A549 (cell line): ENCODE measurements at places on chromosomes 4 and X.
A peak's percentile ranks its signal among the peaks of the same experiment; 100 is the strongest.

- DNase-seq, result no peak
These were observed 153.8 kb upstream of the RAPGEF2 start for GRCh38 chr4:158949099-158949498.

GRCh38 chrX:55640854-55641253 is 17.7 kb downstream of the FOXR2 start:
- no peak for DNase-seq

DNA sequence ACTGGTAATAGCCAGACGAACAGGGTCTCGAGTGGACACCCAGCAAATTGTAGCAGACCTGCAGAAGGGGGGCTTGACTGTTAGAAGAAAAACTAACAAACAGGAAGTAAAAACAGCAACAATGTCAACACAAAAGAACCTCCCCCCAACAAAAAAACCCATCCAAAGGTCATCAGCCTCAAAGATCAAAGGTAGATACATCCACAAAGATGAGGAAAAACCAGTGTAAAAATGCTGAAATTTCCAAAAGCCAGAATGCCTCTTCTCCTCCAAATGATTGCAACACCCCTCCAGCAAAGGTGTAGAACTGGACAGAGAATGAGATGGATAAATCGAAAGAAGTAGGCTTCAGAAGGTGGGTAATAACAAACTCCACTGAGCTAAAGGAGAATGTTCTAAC is 313.0 kb upstream of the TEX13C start:
- DNase-seq, result no peak

GRCh38 chr4:89344571-89344970 is 37.0 kb upstream of the GPRIN3 start:
- no peak for DNase-seq

DNA sequence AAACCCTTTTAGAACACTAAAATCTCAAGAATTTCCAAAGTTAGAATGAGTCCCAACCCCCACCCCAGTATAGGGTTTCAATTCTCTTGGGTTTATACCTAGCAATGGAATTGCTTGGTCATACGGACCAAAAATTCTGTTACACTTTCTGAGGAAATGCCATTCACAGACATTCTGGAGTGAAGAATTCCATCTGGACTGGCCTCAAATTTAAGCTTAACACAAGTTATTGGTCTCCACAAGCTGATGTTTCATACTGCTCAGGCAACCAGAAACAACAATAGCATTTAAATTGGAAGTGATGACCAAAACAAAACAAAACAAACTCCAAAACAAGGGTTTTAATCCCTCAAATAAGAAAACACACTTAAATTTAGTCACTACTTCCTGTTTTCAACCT is 51.1 kb downstream of the GPC4 start:
- DNase-seq, result no peak

DNA sequence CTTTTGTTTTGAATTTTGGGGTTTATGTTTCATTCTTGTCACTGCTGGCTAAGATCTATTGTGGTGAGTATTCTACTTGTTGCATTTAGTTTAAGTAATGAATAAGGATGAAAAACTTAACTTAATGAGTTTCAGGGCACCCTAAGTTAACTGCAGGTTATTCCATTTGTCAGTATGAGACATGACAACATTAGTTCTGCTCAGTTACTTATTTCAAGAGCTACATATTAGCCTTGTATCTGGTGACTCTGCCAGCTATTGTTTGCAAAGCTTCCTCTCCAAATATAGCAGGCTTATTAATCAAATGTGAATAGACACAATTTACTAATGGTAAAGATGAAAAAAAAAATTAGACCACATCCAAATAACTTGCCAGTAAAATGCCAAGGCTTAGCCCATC is 567.1 kb downstream of the IL15 start:
- DNase-seq, result no peak

DNA sequence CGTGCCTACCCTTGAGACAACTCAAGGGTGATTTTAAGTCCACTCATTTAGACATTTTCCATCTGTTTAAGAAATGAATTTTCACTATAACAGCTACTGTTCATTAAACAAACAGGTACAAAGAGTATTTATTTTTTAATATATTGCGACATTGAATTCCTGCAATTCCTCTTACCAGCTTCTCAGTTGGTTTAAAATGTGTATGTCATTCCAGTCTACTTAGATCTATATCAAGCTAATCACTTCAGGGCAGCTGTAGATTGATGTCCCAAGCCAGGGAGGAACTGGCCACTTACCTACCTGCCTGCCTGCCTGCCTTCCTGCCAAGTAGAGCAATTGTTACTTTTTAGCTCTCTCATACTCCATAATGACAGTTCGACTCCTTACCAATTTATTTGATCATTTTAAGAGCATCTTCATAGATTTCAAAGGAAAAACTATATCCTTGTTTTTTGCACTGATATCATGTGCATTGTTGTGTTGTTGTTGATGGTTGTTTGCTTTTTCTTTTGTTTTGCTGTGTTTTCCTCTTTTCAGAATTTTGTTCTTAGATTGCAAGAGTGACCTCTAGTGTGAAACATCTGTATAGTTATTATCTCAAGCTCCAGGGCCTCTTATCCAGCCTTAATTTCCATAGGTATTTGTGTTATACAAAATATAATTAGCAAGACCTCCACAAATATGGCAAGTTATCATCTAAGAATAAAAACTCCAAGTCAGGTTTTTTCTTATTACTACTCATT is 120.9 kb upstream of the NRK start:
- no peak for DNase-seq

DNA sequence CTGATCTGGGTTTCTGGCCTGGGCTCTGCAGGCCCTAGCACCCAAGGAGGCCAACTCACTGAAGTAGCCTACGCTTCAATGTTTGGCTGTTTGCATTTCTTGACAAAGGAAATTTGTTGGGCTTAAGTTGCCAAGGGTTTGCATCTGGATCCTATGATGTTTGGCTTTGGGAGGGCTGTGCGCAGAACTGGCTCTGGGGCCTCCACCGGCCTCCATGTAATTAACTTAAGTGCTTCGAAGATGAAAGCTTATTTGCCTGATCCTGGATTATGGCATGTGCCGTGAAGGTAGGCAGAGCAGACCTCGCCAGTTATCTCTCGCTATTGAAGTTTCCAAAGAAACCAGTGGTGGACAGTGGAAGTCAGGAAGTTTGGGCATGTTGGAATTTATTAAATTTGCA is 124.3 kb upstream of the STX18 start:
- DNase-seq, result no peak

DNA sequence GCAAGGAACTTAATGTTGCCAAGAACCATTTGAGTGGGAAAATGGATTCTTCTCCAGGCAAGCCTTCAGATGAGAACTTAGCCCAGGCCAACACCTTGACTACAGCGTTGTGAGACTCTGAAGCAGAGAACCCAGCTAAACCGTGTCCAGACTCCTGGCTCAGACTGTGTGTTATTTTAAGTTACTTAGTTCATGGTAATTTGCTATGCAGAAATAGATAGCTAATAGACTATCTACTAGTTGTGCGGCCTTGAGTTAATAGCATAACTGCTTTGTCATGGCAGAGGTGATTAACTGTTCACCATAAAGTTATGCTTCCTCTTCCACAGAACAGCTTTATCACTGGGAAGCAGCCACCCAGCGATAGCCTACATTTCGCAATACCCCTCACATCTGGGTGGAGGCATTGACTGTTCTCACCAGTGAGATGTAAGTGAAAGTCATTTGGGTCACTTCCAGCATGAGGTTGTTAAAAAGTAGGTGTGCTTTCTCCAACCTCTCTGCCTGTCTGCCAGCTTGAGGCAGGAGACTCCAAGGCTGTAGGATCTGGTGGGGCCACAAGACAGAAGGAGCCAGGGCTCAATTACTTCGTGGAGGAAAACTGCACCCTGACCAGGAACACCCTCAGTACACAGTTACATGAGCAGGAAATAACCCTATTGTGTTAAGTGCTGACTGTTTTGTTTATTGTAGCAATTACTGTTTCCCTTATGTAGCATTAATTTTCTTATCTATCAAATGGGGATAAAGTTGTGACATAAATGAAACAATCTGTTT is 94.2 kb downstream of the GPAT3 start:
- DNase-seq, result no peak

DNA sequence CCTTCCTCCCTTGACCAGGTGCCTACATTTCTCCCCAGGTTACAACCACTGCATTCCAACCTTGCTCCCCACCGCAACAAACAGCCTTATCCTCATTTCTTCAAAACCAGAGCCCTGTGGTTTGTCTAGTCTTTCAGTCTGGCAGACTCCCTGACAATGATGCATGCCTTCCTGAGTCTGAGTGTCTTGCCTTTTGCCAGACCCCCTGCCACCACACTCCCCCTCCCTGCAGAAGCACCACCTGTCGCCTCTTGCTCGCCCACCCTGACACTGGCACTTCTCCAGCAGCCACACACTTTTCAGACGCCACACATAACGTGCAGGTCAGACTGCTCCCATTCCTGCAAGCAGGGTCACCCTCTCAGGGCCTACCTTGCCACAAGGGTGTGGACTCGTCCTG is 349.2 kb upstream of the NOCT start:
- DNase-seq, result no peak

- no peak for DNase-seq
These were observed 15.8 kb downstream of the DCUN1D4 start for GRCh38 chr4:51858605-51859202.

- DNase-seq, result no peak
These were observed 539.6 kb downstream of the PDHA2 start for GRCh38 chr4:96379524-96379923.

DNA sequence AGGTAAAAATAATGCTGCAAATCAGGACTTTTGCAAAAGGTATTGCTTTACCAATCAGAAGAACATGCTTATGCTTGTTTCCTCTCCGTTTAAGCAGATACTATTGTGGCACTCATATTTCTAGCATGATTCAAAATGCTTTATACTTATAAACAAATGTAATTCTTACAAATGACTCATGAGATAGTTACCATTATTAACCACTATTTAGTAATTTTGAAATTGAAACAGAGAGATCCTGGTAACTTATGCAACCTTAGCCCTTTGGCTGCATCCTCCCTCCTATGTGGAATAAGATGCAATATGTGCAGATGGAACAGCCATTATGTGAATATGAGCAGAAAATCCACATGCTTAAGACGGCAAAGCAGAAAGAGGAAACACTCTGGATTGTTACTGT is 164.7 kb downstream of the PCDH18 start:
- no peak for DNase-seq

DNA sequence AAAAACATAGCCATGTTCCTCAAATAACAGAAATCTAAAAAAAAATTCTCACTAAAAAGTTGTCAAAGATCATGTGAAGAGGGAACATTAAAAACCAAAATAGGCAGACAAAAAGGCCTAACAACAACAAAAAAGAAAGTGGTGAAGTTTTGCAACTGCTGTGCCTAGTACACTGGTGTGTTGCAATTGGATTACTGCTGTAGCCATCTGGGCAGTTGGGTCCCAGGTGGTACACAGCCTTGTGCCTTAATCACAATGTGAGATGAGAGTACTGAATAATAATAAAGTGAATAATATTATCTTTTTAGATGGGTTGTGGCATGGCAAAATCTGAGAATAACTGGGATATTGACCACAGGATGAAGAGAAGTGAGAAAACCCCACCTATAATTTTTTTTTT is 12.0 kb downstream of the C4orf54 start:
- no peak for DNase-seq

- peak; percentile 46 for DNase-seq
These were observed at the start of gene SORCS2 for GRCh38 chr4:7192252-7193029. TSS of gene SORCS2 (plus strand) at chr4:7192538.

GRCh38 chrX:65697211-65697641 is 29.8 kb downstream of the MSN start:
- DNase-seq, result no peak

DNA sequence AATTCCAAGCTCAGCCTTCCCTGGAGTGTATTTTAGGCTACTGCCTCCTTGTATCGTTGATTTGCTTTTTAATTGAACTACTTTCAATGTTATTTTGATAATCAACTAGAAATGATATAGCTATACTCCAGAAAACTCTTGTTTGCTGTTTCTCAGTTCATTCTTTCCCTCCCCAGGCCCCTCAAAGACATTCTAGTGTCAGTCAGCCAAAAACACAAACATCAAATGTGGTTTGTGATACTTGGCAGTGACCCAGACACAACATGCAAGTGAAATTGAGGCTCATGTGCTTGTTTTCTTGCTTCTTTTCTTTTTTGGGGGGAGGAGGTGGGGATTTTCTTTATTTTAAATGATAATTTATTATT is 7.6 kb downstream of the FAT4 start:
- DNase-seq, result no peak

DNA sequence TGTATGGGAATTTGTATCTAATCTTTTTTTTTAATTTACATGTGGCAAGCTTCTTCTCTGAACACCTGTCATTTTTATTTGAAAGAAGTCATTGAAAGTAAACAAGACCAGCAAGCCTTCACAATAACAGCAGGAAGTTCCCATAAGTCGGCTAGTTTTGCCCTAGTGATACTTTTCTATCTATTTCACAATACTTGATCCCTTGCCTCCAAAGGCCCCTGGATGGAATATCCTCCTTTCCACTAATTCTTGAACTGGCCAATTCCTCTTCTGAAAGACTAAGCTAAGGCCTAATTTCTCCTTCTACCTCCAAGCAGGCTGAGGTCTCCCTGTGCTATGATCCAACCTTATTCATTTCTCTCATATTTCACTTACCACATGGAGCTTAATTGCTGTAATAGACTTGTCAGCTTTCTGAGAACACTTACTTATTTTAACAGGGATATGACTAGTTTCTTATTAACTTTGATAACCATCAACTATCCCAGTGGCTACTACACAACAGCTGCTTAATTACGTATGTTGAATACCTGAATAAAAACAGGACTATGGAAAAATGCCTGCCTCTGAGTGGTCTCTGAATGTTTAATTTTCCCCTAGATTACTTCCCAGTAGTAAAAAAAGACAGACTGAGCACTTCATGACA is 194.2 kb downstream of the MAD2L1 start:
- DNase-seq, result no peak
